ENCODE measurements at places on chromosomes 7 and 10.

GRCh38 chr10:125087191-125087896, 73.0 kb downstream of the CTBP2 start:
- no peak for DNase-seq

- DNase-seq, result no peak
These were observed 35.8 kb upstream of the DNMBP start for GRCh38 chr10:100045592-100045991.

DNA sequence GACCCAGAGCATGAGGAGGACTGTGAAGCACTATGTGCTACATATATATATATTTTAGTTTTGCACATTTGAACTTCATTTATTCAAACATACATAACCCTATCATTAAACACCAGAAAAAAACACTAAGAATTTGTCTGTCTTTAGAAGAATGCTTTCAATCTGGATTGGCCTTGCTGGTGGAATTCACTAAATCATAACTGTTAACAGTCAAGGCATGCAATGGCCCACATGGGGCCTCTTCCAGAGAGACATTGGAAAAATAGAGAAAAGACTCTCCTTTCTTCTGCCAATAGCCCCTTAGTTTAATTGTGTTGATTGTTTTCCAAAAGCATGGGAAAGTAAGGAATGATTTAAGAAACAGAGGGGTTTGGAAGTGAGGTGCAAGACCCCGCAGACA, 77.9 kb downstream of the MRPL32 start:
- no peak for DNase-seq

- no peak for DNase-seq
These were observed 141.7 kb upstream of the TMEM72 start for GRCh38 chr10:44769450-44769849.

DNA sequence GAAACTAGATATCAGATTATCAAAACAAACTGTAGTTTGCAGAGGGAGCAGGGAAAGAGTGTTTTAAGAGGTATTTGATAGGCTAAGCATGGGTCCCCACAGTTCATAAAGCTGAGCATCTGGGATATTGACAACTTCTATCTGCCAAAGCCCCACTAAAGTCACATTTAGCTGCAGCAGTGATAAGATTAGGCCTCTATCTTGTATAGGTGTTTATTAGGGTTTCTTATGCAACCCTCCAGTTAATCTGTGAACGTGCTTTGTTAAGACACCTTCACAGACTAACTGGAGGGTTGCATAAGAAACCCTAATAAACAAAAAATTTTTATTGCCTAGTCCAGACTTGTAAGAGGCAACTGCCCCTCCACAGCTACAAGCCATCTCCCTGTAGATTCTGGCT, 78.0 kb downstream of the CYP51A1 start:
- no peak for DNase-seq

- no peak for DNase-seq
These were observed 568.1 kb upstream of the FOXK1 start for GRCh38 chr7:4113976-4114375.

DNA sequence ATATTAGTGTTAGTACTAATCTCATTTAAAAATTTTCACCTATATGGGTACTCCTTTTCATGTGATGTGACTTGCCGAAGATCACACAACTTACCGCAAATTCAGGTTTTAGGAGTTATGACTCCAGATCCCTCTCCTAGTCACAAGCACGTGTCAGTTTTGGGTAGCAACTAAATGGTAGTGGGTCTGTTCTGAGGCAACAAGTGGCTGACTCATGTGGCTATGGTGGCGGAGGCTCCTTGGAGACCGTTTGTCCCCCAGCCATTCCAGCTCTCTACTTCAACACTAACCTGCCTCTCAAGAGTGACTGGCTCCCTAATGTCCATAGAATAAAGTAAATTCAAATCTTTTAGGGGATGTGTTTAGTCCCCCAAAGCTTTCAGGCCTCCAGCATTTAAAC, 39.5 kb downstream of the MRC1 start:
- no peak for DNase-seq

DNA sequence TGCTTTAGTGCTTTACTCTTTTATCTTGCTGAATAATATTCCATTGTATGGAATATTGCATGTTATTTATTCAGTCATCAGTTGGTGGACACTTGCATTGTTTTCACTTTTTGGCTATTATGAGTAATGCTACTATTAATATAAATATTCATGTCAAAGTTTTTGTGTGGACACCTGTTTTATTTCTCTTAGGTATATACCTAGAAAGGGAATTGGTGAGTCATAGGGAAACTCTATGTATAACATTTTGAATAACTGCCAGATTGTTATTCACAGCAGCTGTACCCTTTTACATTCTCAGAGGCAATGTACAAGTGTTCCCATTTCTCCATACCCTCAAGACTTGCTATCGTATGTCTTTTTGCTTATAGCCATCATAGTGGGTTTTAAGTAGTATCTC, 268.7 kb downstream of the SEMA3A start:
- DNase-seq, result no peak

DNA sequence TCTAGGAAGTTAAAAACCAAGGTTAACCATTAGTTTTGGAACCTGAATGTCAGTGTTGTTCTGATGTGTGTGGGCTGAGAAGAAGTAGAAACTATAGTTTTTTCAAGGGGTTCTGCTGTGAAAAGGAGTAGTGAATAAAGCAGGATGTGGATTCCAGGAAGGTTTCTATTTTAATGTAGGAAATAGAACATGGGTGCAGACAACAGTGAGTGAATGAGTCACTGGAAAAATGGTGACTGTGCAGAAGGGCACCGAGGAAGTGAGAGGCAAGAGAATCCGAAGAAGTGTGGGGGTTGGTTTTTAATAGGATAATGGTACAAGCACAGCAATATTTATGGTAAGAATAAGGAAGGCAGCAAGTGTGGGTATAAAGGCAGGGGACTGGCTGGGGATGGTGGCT, 120.4 kb downstream of the ARHGAP21 start:
- DNase-seq, result no peak

- no peak for DNase-seq
These were observed 72.8 kb downstream of the BICC1 start for GRCh38 chr10:58585435-58585834.

DNA sequence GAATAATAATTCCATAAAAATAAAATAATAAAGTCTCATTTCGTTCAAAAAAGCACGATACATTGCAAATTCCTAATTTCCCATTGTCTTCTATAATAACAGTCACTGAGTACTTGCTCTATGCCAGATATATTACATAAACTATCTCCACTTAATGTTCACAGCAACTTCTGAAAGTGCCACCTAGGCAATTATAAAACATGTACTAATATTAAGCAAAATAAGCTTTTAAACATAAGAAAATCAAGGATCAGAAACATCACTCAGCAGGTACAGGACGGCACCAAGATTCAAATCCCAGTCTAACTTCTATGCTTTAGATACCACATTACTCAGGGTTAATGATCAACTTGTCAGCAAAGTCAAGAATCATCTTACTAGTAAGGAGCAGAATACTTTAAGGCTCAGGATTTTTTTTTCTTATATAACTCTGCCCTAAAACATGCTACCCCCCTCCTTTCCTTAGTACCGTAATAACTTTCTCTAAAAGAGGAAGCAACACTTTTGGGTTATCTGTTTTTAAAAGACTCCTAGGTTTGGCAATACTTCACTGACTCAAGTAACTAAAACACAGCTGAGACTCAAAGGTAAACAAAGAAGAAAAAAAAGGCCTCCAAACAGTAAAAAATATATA, 51.3 kb downstream of the USP6NL start:
- DNase-seq, result no peak
